Activated CD8-positive, alpha-beta memory T cell treated with anti-CD3 and anti-CD28 coated beads for 1 hour (primary cell): ENCODE measurements at places on chromosomes 2 and 18.

- DNase-seq = no peak
Observed at GRCh38 chr2:7037340-7038333, 120.4 kb downstream of the RNF144A start.

DNA sequence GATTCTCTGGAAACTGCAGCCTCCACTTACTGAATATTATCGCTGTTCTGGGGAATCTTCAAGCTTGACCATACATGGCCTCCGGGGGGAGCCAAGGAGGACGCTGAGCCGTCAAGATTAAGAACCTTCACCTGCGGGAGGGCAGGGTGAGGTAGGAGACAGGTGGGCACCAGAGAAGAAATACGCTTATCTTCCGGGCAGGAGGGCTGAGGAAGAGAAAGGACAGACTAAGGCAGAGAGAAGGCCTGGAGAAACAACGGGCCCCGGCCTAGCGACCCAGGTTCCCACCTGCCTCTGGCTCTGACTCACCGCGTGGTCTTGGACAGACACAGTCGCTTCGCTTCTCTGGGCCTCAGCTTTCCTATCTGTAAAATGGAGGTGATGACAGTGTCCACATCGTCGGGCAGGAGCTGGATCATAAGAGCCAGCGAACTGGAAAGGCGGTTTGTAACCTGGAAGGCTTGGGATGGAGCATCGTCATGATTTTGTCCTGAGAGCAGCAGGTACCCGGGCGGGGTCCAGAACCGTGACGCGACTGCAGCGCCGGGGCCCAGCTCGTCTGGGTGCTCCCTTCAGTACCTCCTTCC is 659 bp downstream of the ZNF142 start:
- peak; percentile 8 for DNase-seq

GRCh38 chr2:85401464-85401805 is 8.7 kb downstream of the CAPG start:
- DNase-seq = no peak

- DNase-seq = no peak
Observed at GRCh38 chr2:68426848-68427579, 40.1 kb downstream of the FBXO48 start.

- DNase-seq = no peak
Observed at GRCh38 chr2:207674826-207675225, 36.6 kb upstream of the CCNYL1 start.

GRCh38 chr2:48474574-48475298 is 55.2 kb upstream of the STON1 start:
- DNase-seq = no peak

GRCh38 chr18:54961868-54962267 is 2.6 kb upstream of the CCDC68 start:
- no peak for DNase-seq

DNA sequence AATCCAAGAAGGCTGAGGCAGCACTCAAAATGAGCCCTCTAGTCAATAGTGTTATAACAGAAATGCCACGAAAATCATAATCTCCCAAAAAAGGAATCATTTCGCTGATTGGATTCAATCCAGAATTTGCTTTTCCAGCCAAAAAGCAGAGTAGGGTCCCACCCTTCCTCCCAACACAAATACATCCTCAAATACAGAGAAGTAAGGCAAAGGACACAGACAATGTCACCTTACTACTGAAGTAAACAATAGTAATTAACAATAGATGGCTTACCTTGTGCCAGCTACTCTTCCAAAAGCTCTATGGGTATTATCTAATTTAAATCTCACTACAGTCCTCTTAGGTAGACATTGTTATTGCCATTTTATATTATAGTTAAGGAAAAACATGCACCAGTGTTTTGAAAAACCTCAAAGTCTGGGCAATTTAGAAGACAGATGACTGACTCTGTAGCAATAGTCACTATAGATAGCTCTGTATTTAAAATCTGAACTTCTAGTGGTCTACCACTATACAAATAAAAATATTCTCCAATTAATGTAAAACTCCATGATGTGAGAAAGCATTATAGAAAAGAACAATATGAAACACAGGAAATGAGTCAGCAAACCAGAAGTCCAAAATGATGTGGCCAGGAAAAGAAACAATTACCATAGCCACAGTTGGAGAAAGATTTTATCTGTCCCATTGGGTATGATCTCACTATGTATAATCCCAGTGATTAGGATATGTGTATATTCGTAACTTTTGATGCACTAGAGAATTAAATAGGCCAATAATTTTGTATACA is 305.0 kb upstream of the ERBB4 start:
- no peak for DNase-seq

- no peak for DNase-seq
Observed at GRCh38 chr2:135742325-135742757, 686 bp downstream of the UBXN4 start.

DNA sequence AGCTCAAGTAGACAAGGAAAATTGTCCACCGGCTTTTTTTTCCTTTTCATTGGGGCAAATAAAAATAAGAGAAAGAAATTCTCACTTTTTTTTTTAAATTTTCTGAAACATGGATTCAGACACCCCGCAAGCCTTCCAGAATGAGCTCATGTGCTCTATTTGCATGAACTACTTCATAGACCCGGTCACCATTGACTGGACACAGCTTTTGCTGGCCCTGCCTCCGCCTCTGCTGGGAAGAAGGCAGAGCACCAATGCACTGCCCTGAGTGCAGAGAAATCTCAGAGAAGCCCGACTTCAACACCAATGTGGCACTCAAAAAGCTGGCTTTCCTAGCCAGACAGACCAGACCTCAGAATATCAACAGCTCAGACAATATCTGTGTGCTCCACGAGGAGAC is 30.2 kb upstream of the TRIM43B start:
- DNase-seq = no peak

DNA sequence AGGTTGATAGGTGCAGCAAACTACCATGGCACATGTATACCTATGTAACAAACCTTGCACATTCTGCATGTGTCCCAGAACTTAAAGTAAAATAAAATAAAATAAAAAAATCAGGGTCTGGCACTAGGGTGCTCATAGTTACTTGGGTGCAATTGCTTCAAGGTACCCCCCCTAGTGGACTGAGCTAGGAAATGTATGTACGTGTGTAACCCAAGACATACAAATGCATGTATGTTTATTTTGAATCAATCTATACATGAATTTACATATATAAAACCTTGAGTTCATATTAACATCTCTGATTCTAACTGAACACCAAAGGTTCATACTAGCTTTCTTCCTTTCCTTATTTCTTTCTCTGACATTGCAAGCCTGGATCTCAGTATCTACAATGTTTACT is 51.5 kb downstream of the USP37 start:
- no peak for DNase-seq

- peak; percentile 8 for DNase-seq
Observed at GRCh38 chr18:42028247-42028832, 73.3 kb downstream of the PIK3C3 start.

- no peak for DNase-seq
Observed at GRCh38 chr2:197369933-197370320, 59.3 kb upstream of the ANKRD44 start.

DNA sequence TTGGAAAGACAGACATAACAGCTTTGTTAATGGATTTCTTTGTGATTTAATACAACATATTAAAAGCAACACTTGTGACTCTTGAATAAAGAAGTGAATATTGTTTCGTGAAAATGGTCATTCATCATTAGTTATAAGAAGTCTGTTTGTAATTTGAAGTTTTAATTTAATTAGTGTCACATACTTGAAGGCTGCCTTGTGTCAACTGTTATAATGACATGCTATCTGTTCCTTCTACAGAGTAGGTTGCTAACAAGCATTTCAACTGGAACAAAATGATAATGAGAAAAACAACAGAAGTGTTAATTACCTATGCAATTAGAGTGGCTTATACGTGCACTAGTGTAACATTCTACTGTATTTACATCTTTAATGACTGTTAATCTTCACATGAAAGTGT is 624.7 kb downstream of the LRP1B start:
- no peak for DNase-seq

- no peak for DNase-seq
Observed at GRCh38 chr2:22596306-22596705, 788.7 kb upstream of the KLHL29 start.

GRCh38 chr2:236133410-236134012 is 34.7 kb downstream of the GBX2 start:
- no peak for DNase-seq

DNA sequence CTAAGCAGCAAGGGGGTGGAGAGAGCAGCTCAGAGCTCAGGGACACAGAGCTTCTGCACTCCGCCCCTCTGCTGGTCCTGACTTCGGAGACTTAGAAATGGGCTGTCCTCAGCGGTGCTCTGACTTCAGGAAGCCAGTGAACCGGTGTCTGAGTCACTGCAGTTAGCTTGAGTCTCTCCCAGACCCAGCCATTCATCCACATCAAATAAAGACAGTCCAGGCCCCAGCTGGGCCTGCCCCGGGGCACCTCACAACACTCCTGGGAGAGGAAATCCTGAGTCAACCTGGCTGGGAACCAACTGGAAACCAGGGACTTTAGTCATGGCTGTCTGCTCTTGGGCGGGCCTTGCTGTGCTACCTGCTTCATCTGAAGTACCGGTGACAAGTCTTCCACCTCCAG is 5.4 kb upstream of the ITGB6 start:
- no peak for DNase-seq

DNA sequence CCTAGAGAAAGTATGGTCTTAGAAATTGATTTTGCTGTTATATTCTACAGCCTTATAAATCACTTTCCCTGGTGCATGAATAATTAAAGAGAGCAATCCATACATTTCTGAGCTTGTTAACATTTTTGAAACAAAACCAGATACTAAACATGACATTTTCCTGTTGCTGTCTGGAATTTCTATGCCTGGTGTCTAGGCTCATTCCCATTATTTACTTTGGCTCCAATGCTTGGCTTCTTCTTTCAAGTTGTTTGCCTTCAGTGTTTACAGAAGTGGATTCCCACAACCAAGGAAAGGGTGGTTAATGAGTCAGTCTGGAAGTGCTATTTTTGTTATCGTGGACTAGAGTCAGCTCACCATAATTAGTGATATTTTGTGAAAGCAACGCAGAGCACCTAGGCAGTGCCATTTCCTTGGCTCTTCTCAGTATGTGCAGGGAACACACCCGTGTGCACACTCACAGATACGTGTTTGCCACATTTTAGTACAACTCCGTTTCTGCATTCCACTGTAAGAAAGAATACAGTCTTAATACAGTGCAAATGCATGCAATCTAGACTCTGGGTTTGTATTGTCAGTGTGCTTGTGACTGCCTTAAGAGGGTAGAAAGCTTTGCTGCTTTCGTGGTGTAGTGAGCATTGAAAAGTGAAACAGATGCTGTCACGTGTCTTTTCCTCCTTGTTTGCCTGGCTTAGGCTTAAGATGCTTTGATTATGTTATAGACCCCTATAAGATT is 185.0 kb upstream of the RASGRP3 start:
- DNase-seq = no peak

- no peak for DNase-seq
Observed at GRCh38 chr2:101827246-101827645, 129.7 kb downstream of the MAP4K4 start.

GRCh38 chr2:58339548-58340243 is 98.6 kb upstream of the FANCL start:
- DNase-seq = no peak

GRCh38 chr2:36486521-36487044 is 111.4 kb downstream of the FEZ2 start:
- DNase-seq = no peak

- no peak for DNase-seq
Observed at GRCh38 chr2:96207073-96207773, 1.4 kb downstream of the STARD7 start.

DNA sequence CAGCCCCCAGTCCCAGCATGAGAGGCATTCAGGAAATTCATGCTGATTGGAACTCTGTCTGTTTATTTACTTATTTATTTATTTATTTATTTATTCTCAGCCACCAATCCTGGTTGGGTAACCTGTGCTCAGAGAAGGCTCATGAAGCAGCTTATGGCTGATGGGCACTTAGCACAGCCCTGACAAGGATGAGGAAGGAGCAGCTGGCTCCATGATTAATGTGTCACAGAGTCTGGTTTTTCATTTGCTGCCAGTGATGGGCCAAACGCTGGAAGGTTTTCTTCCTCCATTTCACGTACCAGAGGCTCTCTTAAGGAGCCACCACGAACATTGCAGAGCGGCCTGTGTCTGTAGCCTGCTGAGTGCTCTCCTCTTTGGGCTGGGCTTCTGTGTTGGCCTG is 28.3 kb upstream of the KCNS3 start:
- DNase-seq = no peak

DNA sequence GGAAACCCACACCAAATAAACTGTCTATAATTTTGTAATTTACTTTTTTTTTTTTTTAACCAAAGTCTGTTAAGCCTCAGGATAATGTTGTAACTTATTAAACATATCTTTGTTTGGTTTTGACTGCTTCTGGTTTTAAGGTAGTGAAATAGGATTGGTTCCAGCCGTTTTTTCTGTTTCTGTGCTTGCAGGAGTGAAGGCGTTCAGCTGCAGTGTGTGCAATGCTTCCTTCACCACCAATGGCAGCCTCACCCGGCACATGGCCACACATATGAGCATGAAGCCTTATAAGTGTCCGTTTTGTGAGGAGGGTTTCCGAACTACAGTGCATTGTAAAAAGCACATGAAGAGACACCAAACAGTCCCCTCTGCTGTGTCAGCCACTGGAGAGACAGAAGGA is 93.1 kb downstream of the ZNF236 start:
- no peak for DNase-seq

DNA sequence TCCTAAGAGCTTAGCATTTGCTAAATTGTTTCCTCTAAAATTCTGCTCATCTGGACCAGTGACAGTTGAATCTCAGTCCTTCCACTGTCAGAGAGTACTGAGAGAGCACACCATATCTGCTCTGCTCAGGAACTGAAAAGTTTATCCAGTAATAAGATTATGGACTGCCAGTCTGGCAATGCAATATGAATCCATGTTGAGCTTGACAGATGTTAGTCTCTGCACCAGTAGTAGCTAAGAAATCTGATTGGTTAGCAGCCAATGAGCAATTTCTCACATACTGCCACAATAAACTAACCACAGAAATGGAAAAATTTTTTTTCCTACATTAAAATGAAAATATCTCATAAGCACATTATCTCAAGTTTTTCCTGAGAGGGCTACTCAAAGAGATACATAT is 2.3 kb downstream of the PRKD3 start:
- DNase-seq = no peak

GRCh38 chr2:137706786-137707613 is 257.3 kb upstream of the HNMT start:
- no peak for DNase-seq

GRCh38 chr2:153464395-153464794 is 14.2 kb downstream of the RPRM start:
- DNase-seq = no peak

GRCh38 chr2:42132191-42132965 is 36.8 kb upstream of the EML4 start:
- DNase-seq = no peak

GRCh38 chr2:187554011-187554703 is at the start of gene TFPI:
TSS of gene TFPI (minus strand) at chr2:187554435. CDS start at chr2:187503768, 50,667 bp downstream.
- DNase-seq = no peak

GRCh38 chr2:40147360-40147759 is 304.5 kb downstream of the SLC8A1 start:
- no peak for DNase-seq

DNA sequence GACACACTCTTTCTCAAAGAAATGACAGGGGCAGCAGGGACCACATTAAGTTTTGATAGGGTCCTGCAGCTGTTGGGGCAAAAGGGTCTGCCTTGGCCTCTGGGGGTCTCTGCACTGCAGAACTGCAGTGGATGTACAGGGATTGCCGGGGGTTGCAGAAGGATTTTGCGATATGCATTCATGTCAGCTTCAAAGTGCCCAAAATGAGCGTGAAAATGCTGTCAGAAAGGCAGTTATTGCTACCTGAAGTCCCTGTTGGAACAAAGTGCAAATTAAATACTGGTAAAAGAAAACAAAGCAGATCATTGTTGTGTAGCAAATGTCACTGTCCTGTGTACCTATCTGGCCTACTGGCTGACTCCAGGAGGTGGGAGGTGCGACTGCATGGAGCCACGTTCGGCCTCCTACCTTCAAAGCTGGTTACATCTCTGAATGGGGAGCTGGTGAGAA is 78.8 kb upstream of the MAP4K3 start:
- no peak for DNase-seq
